ENCODE measurements at places on chromosomes 7 and 10. TPM values are rescaled to one million over a fixed set of nuclear protein-coding genes. Genes with fewer than 3 reads are reported as not detected.

The MKI67 gene
- total RNA-seq: 356 TPM

The SPDYE9 gene
- total RNA-seq: not detected

DNA sequence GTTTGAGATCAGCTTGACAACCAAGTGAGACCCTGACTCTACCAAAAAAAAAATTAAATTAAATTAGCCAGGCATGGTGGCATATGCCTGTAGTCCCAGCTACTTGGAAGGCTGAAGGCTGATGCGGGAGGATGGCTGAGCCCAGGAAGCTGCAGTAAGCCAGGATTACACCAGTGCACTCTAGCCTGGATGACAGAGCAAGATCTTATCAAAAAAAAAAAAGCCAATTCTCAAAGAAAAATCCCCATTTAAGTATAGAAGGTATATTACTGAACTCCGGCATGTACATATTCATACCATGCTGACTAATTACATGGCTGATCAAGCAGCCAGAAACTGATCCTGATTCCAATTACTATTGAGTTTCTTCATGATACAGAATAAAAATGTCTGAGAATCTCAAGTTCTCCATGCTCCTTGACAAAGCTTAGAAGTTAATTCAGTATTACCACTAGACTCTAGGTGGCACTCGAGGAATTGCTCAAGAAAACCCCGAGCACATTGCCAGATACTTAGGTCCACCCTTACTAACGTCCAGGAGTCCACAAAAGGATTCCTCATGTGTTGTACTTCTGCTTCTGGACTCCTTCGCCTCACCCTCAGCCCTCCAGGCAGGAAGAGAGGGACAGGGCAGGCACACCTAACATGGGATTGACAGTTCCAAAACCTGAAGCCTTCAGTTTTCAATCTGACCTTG lies 148.9 kb downstream of the PARD3 start:
- peaks cover 3% of the 10 kb centered on the region for H3K4me1 ChIP-seq
- no peak overlapping the region for H3K4me3 ChIP-seq
- no peaks in the 10 kb centered on the region for H3K36me3 ChIP-seq
- no peak for DNase-seq
- H3K27ac ChIP-seq: no peak overlapping the region

The ZMYND11 gene
- total RNA-seq: 41.3 TPM

GRCh38 chr7:70017357-70017756 lies 419.1 kb downstream of the AUTS2 start:
- no peaks in the 10 kb centered on the region for H3K36me3 ChIP-seq
- H3K4me3 ChIP-seq: no peak overlapping the region
- H3K4me1 ChIP-seq: no peaks in the 10 kb centered on the region
- H3K27me3 ChIP-seq: peaks cover 13% of the 10 kb centered on the region

- DNase-seq: no peak
- H3K27me3 ChIP-seq: no peaks in the 10 kb centered on the region
- peaks cover 10% of the 10 kb centered on the region for H3K4me1 ChIP-seq
- H3K36me3 ChIP-seq: no peaks in the 10 kb centered on the region
- H3K27ac ChIP-seq: no peak overlapping the region
These were observed 180.2 kb upstream of the AKR1E2 start for GRCh38 chr10:4645836-4646235.

DNA sequence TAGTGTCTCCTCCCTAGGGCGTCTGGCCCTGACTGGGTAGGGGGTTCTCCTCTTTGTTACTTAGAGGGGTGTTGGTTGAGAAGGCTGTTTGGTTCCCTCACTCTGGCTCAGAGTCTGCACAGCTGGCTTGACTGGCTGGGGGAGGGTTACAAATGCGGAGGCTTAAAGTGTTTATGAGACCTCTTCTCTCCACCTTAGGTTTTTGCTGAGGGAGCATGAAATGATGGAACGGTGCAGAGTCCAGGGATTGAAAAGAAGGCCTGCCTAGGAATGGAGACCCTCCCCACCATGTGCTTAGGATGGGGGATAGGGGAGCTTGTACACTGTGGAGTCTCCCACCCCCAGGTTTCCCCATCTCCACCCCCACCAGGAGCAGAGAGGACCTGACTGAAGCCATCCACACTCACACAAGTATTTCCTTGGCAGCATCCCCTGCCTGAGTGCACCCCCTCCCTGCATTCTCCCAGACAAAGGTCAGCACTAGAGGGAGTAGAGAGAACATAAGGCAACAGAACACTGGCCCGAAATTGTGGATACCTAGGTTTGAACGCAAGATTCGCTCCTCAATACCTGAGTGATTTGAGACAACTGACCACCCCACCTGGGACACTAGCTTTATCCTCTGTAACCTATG lies 1.7 kb upstream of the LDB1 start:
- no peaks in the 10 kb centered on the region for H3K27me3 ChIP-seq
- H3K4me3 ChIP-seq: peak overlapping the region; percentile 85
- H3K27ac ChIP-seq: no peak overlapping the region
- peaks cover 40% of the 10 kb centered on the region for H3K4me1 ChIP-seq
- H3K36me3 ChIP-seq: no peaks in the 10 kb centered on the region

DNA sequence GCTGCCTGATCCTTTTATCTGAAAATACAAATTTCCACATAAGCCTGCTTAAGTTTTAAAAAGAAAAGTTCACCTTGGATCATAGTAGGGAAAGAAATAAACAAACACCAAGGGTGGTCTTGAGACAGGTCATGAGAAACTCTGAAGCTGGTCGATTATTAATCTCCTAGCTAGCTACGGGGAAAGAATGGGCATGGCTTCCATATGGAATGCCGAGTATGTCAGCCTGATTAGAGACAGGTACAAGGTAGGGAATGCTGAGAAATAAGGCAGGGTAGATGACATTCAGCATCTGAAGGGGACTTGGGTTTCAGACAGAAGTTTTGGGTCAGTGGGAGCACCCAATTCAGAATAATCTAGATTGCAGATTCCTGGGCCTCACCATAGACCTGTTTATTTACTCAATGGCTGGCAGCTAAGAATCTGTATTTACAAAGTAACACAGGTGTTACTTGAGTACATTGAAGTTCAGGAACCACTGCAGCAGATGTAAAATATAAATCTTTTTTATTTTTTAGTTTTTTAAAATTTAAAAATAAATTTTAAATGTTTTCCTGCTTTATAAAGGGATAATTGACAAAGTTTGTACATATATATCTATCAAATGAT lies 49.0 kb downstream of the SCIN start:
- peaks cover 5% of the 10 kb centered on the region for H3K27me3 ChIP-seq
- H3K27ac ChIP-seq: no peak overlapping the region
- H3K36me3 ChIP-seq: no peaks in the 10 kb centered on the region
- no peak overlapping the region for H3K4me3 ChIP-seq

DNA sequence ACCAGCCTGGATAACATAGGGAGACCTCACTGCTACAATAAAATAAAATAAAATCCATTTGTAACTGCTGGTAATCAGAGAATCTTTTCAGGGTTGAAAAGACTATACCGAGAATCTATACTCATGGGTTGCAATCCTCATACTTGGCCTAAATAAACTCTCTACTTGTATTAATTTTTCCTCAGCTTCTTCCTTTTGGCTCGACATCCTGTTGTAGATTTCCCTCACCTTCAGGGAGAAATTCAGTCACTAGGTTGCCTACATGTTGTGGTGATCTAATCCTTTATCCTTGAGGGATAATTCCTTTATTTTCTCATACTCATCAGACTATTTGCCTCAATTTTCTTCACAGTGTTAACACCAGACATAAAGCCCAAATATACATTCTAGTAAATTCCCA lies 1093.4 kb downstream of the SORCS3 start:
- DNase-seq: no peak
- H3K4me3 ChIP-seq: no peak overlapping the region
- H3K36me3 ChIP-seq: no peaks in the 10 kb centered on the region
- no peak overlapping the region for H3K27ac ChIP-seq

DNA sequence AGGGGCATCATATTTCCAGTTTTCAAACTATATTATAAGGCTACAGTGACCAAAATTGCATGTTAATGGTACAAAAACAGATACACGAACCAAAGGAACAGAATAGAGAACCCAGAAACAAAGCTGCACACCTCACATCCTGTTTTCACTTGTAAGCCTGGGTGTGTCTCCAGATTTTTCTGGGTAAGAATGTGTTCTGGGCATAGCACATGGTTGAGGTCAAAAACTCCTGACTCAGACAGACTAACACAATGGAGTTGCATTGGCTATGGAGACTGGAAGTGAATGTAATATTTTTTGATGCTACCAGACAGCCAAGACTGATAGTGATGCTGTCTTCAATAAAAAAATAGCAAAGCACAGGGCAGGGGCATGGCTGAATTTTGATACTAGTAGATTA lies 1175.2 kb downstream of the NXPH1 start:
- H3K36me3 ChIP-seq: no peaks in the 10 kb centered on the region
- DNase-seq: no peak
- no peaks in the 10 kb centered on the region for H3K27me3 ChIP-seq
- no peaks in the 10 kb centered on the region for H3K4me1 ChIP-seq

GRCh38 chr7:122299624-122300210 lies 4.8 kb downstream of the FEZF1 start:
- no peak for DNase-seq
- H3K27ac ChIP-seq: no peak overlapping the region
- H3K27me3 ChIP-seq: peaks cover 57% of the 10 kb centered on the region
- H3K4me3 ChIP-seq: no peak overlapping the region
- peaks cover 2% of the 10 kb centered on the region for H3K4me1 ChIP-seq

The OPALIN gene
- total RNA-seq: not detected

DNA sequence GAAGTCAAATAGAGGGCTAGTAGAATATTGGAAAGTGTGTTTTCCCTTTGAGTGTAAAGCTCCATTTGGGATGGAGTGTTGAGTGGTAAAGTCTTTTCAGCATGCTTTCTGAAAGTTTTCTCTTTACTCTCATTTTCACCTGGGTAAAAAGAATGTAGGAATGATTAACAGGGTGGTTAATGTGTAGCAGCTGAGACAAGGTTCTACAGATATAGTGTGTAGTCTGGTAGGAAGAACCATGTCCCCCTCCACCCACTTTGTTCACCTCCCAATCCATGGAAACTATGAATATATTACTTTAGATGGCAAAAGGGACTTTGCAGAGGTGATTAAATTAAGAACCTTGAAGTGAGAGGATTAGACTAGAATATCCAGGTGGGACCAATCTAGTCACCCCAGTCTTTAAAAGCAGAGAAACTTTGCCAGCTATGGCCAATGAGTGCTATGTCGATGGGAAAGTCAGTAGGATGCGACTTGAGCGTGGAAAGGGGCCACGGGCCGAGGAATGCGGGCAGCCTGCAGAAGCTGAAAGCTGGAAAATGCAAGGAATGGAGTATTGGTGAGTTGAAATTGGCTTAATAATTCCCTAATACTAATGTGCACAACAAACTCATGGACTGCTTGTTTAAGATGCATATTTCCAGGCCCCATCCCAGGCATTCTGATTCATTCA lies 166.3 kb upstream of the AHR start:
- no peak for DNase-seq
- no peaks in the 10 kb centered on the region for H3K27me3 ChIP-seq

- peaks cover 17% of the 10 kb centered on the region for H3K36me3 ChIP-seq
- H3K27me3 ChIP-seq: peaks cover 10% of the 10 kb centered on the region
- peaks cover 49% of the 10 kb centered on the region for H3K4me1 ChIP-seq
These were observed at the start of gene ITPRIP for GRCh38 chr10:104337985-104338735. Gene ITPRIP (minus strand): TSS chr10:104338465. CDS start chr10:104316051, 22,414 bp downstream.

The WBP1L gene
- total RNA-seq: 25.7 TPM

GRCh38 chr10:22850541-22850940 lies 77.3 kb upstream of the ARMC3 start:
- H3K36me3 ChIP-seq: no peaks in the 10 kb centered on the region
- no peak overlapping the region for H3K4me3 ChIP-seq
- no peak for DNase-seq
- H3K27me3 ChIP-seq: no peaks in the 10 kb centered on the region
- peaks cover 6% of the 10 kb centered on the region for H3K4me1 ChIP-seq
- no peak overlapping the region for H3K27ac ChIP-seq

GRCh38 chr10:29806350-29806788 lies 171.6 kb upstream of the SVIL start:
- no peaks in the 10 kb centered on the region for H3K36me3 ChIP-seq
- peaks cover 7% of the 10 kb centered on the region for H3K27me3 ChIP-seq
- H3K4me1 ChIP-seq: no peaks in the 10 kb centered on the region
- no peak overlapping the region for H3K27ac ChIP-seq
- no peak for DNase-seq

The MYH16 gene
- not detected for total RNA-seq

DNA sequence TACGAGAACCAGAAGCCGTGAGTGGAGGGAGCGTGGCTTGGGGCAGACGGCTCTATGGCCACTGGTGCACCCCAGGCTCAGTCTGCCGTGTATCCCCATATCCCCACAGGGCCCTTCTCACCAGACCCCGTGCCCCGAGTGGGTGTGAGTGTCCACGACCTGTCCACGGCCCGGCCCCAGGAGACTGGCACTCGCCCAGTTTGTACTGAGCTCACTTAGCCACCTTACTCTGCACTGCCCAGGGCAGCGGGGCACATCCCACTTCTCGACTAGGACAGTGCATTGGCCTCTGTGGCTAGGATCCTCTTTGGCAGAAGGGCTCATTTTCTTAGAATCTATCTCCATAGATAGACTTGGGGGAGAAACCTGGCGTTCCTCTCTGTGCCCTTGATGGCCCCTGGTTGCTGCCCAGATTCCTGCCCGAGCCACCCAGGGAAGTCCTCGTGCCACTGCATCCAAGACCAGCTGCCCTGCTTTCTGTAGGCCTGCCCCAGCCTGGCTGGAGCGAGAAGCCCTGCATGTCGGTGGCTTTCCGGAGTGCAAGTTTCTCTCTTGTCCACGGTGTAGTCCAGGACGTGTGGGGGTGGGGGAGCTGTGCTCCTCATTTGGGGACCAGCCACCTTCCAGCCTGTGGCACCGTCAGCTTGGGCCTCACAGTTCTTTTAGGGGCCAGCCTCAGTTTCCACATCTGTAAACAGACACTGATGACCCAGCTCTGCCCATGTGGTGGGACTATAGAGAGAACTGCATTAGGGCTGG lies 11.9 kb downstream of the TMEM120A start:
- no peak overlapping the region for H3K27ac ChIP-seq
- no peaks in the 10 kb centered on the region for H3K27me3 ChIP-seq
- H3K4me3 ChIP-seq: no peak overlapping the region
- peaks cover 3% of the 10 kb centered on the region for H3K36me3 ChIP-seq

Data from activated CD8-positive, alpha-beta T cell treated with anti-CD3 and anti-CD28 coated beads, Interleukin-2, amount 10 ng/mL, durations not matched to agents 7 days and 5 days (primary cell).